ENCODE measurements at places on chromosomes 6 and 20.

- no peak for DNase-seq
These were observed 192.5 kb upstream of the RREB1 start for GRCh38 chr6:6915219-6915618.

DNA sequence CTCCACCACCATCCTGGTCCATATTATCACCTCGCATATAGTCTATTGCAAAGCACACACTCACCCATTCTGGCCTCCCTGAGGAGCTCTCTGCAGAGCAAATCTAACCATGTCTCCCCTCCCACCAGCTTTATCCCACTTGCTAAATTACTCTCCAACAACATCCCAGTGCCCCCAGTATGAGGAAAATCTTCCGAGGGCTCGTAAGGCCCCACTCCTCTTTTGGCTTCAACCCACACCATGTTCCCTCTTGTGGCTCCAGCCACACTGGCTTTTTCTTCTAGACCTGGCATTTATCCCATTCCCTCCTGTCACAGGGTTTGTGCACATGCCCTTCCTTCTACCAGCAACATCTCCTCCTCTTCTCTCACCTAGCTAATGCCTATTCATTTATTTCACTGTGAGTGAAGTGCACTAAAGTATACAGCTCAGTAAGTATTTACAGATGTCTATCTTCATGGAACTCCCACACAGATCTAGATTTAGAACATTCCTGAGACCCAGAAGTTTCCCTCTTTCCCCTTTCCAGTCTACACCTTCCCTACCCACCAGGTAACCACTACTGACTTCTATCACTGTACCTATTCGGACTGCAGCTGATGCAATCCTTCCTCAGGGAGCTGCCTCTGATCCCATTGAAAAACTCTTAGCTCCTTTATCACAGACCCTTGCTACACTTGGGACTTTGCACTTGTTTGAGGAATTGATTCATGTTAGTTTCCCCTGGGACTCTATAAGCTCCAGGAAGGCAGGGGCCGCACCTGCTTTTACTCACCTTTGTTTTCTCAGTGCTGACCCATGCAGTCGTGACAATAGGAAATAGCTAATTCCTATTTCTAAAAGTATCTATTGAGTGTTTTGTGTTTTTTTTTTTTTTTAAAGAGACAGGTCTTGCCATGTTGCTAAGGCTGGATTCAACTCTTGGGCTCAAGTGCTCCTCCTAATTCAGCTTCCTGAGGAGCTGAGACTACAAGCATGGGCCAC, 15.5 kb downstream of the MRPL14 start:
- DNase-seq, result no peak

DNA sequence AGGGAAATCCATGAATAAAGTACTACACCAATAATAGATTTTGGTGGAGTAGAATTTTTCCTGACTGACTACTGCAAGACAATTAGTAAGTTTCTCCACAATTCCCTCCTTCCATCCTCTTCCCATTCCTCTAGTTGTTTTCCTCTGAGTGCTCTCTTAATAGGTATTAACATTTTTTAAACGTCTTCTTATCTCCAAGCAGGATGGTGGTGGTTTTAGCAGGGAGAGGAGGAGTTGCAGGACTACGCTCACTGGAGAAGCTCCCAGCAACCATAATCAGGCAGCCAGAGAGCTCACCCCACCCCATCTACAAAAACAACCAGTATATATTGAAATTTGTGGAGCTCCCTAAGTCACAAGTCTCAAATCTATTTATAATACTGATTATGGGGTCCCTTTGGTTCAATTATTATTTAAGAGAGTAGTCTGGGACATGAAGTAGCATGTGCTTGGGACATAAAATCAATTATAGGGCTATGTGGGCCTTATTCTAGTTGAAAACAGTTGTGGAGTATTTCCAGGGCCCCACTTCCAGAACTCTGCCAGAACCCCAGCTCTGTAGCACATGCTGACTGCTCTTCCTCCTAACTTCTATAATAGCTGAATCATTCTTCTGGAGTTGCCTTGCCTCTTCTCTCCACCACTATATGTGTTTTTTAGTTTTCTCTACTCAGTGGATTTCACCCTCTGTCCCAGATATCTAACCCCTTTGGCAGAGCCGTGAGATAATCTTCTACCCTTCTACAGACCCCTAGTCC, 49.8 kb downstream of the MYB start:
- DNase-seq, result no peak

DNA sequence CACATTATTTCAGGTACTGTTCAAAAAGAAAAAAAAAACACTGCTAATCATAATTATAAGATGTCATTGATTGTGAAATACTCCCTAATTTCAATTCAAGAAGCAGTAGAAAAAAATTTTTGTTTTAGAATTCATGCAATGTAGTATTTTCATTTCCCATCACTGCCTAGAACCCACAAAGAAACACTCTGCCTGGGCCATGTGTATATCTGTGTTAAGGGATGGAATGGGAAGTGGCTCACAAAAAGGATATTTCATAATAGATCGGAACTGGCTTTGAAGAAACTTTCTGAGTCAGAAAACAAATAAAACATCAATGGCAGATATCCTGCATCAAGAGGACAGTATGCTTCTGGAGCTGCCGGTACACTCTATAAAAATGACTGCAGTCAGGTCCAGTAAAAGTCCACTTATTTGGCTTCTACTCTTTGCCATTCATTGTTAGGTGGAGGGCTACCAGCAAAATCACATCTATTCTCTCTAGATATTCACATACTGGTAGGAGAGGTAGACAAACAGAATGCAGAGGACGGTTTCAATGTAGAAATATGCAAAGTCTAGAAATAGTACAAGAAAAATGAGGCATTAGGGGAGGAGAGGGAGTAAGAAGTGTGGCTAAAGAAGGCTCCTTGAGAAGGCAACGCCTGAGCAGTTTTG, 135.0 kb upstream of the TNFAIP3 start:
- DNase-seq, result no peak

DNA sequence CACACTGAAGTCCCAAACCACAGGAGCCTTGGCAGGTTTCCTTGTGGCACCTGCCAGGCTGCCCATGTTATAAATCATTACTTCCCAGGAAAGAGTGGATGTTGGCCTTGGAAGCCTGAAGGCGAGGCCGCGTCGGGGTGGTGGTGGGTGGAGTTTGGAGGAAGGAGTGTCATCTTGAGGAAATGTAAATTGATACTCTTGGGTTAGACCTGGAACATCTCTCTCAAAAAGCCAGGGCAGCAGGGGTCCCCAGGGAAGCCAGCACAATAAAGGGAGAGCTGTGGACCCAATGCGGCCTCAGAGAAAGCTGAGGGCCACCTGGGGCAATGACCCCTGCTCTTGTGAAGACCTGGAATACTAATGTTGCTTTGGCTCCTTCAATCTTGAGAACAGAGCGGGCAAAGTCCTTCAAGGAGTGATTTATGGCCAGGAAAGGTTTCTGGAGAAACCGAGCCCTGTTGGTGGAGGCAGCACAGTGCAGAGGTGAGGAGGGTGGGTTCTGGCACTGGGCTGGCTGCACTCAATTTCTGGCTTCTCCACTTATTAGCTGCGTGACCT, 26.3 kb upstream of the TRAF3IP2 start:
- no peak for DNase-seq

- DNase-seq, result no peak
These were observed 38.6 kb downstream of the SH3BGRL2 start for GRCh38 chr6:79669766-79670165.
